Stimulated activated CD8-positive, alpha-beta memory T cell treated with anti-CD3 and anti-CD28 coated beads, Interleukin-7, amount 100 ng/mL, for 4 hours (primary cell): ENCODE measurements at places on chromosomes 16 and 17.

- no peak for DNase-seq
Observed at GRCh38 chr17:74452033-74452840, 14.2 kb upstream of the CD300A start.

DNA sequence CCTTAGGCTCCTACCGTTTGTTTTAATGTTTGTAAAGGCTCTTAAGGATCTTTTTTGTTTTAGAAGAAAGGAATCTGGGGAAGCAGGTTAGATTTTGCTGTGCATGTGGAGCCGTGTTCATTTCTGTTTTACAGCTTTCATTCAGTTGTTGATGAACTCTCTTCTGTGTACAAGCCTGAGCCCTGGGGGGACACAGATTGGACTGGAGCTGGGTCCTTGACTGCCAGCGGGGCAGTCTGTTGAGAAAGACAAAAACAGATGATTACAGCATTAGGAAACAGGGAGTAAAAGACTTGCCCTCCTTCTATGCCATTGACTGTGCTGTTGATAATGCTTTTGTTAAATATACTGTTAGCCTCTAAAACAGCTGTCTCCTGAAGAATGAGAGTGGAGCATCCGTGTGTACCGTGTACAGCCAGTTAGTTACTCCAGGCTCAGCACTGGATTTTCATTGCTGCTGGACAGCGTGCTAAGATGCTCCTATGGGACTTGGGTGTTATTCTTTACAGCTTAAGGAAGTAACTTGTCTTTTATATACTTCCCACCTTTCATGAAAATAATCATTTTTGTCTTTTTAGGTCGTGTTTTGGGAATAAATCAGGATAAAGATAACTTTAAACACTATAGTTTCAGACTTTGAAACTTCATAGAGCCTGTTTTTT is 3.2 kb downstream of the MAP1LC3B start:
- DNase-seq: no peak

- DNase-seq: no peak
Observed at GRCh38 chr17:77025781-77026180, 115.0 kb upstream of the SEC14L1 start.

- DNase-seq: no peak
Observed at GRCh38 chr16:14628806-14629611, 1.1 kb downstream of the PARN start.

DNA sequence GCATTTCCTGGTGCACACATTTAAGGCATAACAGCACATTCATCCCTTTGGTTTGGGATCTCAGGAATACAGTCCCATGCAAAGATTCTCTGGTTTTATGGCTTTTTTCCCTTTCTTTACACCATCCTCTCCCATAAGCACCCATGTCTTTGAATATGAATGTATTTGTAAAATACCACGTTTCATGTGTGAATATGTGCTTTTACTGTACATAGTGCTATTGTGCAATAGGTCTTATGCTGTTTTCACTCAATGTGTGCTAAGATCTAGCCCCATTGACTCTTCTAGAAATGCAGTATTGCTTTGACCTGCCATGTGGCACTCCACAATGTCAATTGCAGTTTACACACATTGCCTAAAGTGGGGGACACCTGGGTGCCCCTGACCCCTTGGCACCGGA is 10.1 kb upstream of the SPNS1 start:
- no peak for DNase-seq

DNA sequence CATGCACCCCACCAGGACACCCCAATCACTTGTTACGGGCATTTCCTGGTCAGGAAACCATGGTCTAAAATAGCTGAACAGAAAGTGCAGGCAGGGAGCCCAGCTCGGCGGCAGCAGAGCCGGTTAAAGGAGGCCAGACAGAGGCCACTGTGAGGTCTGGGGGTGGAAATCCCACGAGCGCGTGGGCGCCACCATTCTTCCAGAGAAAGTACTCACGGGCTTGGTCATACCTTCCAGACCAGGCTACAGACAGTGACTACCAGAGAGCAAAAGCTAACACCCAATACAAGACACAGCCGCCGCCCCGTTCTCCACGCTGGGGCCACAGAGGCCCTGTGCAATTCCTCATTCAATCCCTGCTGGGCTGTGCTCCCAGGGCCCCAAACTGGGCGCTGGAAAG is 11.9 kb downstream of the CEP131 start:
- DNase-seq: no peak

DNA sequence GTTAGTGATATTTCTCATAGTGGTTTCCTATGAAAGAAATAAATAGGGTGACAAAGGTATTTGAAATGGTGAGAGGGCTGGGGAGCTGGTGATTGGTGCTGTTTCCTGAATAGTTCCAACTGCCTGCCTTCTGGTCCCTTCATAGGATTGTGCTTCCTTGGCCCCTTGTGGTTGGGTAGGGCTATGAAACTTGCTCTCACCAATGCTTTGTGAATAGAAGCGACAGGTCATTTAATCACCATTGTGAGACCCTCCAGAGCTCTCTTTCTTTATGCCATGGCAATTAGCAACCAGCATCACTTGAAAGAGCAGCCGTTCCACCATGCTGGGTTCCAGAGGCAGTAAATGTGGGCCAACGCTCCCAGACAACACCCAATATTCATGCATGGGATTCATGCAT is 23.7 kb upstream of the WWOX start:
- DNase-seq: no peak

- no peak for DNase-seq
Observed at GRCh38 chr16:55035029-55035428, 104.4 kb downstream of the IRX5 start.

- DNase-seq: no peak
Observed at GRCh38 chr17:4332296-4332970, 34.0 kb downstream of the UBE2G1 start.

GRCh38 chr17:71511266-71511995 is 609.4 kb upstream of the SOX9 start:
- DNase-seq: no peak

DNA sequence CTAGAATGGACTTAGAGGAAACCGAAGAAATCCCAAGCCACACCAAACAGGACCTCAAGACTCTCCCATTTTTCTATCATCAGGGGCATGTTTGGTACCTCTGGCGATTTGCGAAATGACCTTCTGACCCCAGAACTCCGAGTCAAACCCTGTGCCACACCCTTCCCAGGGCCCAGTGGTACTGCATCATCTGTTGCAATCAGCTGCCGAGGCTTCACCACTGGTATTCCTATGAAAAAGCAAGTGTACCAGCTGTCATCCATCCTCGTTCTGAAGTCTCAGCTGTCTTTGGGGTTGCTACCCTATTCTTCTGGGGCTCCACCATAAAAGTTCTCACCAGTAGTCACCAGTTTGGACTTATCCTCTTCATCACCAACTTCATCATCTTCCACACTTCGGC is 2.3 kb upstream of the RSKR start:
- DNase-seq: no peak

DNA sequence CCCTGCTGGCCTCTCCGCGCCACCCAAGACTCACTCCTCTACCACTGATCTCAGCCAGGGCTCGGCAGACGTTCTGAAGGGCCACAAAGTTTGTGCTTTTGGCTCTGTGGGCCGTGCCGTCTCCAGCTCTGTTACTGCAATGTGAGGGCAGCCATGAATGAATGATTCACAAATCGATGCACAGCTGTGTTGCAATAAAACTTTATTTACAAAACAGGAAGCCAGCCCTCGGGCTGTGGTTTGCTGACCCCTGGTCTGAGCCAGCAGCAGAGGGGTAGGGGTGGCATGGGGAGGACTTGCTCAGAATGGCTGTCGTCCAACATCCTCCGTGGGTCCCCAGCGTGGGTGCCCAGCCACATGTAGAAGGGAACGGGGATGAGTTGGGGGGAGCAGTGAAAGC is 63.0 kb upstream of the PVALEF start:
- no peak for DNase-seq

GRCh38 chr17:8292639-8293395 is 2.4 kb downstream of the SLC25A35 start:
- DNase-seq: no peak

DNA sequence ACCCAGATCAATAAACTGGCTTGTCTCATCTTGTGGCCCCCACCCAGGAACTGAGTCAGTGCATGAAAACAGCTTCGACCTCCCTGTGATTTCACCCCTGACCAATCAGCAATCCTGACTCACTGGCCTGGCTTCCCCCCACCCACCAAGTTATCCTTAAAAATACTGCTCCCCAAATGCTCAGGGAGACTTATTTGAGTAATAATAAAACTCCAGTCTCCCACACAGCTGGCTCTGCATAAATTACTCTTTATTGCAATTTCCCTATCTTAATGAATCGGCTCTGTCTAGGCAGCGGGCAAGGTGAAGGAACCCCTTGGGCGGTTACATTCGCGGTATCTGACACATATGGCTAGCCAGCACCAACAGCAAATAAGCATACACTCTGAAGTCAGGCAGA is 9.8 kb upstream of the RABEP1 start:
- no peak for DNase-seq

DNA sequence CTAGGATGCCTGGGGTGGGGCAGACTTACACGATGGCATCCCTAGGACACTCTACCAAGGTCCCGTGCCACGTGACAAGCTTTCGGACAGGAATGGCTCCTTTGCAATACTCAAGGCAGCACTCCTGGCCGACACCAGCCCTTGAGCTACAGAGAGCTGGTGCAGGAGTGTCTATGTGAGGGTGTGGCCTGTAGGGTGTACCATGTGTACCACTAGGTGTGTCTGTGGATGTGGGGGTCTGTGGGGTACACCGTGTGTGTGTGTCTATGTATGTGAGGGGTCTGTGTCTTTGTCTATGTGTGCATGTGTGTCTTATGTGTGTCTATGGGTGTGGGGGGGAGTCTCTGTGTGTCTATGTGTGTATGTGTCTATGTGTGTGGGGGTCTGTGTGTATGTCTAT is 1.9 kb upstream of the TLE7 start:
- no peak for DNase-seq

- DNase-seq: peak; percentile 93
Observed at GRCh38 chr16:3003582-3004270, 9.0 kb upstream of the CLDN9 start.

DNA sequence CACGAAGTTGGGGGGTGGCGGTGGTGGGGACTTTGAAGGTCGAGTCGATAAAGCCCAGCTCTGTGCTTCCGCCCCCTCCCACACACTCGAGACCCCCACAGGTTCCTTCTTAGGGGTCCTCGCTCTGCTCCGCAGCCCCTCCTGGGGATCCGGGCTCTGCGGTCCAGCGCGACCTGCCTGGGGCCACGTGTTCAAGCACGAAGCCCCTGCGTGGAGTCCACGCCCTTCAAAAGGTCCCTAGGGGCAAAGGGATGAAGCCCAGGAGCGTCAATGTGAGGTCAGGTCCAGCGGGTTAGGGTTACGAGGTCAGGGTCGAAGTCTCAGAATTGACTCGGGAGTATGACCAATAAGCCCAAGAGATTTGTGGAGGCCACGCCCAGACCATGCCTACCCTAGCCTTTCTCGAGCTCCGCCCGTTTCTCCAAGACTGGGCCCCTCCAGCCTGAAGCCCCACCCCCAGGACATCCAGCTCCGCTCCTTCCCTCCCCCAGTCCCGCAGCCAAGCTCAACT is 786 bp upstream of the CACNA1G start:
- DNase-seq: no peak

DNA sequence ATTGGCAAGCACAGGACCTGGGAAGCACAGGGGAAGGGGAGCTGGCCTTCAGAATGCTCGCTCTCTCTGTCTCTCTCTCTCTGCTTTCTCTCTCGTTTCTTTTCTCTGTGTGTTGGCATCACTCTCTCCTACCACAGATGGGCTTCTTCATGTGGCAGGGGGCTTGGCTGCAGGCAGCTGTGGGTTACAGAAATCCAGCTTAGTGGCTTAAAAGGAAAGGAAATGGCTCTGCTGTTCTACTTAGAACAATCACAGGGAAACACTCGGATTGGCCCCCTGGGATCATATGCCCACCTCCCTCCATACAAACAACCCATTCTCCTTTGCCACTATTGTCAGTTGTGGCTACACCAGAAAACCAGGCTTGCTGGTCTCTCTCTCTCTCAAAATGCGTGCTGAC is 20.4 kb downstream of the TBX2 start:
- no peak for DNase-seq

DNA sequence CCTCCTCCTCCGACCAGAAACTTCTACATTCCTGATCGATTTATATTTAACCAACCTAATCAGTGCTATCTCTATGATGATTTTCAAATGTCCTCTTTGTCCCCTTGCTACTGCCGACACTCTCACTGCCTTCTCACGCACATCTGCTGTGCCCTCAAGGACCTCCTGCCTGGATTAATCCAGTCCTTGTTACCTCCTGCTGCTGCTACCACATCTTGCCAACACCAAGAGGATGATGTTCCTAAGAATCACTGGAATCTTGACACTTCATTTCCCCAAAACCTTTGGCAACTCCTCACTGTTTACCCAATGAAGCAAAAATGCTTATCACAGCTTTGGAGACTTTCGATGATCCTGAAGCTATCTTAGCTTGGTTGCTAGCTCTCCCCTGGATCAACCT is 287.3 kb upstream of the AXIN2 start:
- no peak for DNase-seq

GRCh38 chr17:57553991-57554825 is 190.9 kb downstream of the CCDC182 start:
- no peak for DNase-seq

DNA sequence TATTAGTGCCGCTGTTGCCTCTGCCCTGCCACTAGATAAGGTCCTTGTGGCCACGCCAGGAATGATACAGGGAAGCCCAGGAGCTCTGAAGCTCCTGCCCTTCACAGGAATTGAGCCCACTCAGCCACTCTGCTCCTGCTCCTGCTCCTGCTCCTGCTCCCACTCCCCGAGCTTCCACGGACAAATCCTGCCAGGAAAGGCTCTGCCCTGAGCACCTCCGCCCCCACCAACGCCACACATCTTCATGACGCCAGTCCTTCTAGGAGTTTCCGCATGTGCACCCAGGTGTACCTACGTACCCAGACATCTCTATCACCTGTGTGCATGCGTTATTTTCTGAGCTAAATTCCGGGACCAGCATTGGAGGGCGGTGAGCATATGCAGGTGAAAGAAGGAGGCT is 369.1 kb downstream of the C16orf95 start:
- DNase-seq: no peak

DNA sequence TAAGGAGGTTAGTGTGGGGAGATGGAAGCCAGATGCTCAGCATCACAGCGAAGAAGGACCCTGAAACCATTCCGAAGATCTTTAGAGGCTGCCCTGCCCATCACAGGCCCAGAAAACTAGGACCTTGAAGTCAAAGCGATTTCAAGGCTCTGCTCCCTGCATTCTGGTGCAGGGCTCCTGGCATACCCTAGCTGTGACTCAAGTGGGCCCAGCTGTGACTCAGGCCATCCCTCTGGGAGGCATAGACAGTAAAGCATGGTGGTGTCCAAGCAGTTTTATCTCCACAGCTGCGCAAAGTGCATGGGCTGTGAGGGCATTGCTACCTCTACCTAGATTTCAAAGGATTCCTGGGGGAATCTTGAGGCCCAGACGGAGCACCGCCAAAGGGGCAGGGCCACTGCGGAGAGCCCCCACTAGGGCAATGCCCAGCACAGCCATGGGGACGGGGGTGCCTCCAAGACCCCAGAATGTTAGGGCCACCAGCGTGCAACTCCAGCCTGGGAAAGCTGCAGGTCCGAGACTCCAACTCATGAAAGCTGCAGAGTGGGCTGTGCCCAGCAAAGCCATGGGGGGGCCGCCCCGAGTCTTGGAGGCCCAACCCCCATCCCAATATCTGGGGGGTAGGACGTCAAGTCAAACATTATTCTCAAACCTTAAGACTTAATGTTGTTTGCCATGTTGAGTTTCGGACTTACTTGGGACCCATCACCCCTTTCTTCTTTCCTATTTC is 11.7 kb upstream of the ZNF594 start:
- DNase-seq: no peak

GRCh38 chr16:84498223-84498610 is 6.2 kb downstream of the MEAK7 start:
- DNase-seq: no peak
